ENCODE measurements at places on chromosomes 13 and 19.

GRCh38 chr13:59700281-59700680 lies 463.4 kb downstream of the DIAPH3 start:
- DNase-seq = no peak

DNA sequence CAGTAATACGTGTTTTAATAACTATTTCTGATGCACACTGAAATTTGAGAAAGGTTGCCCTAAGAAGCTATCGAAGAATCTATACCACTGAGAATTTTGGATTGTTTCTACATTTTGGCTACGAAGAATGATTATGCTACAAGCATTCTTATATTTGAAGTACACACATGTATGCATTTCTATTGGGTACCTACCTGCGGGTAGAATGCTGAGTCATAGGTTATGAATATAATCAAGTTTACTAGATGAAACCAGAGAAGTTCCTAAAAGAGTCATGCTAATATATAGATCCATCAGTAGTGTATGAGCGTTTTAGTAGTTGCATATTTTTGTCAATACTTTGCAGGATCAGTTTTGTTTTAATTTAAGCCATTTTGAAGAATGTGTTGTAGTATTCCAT lies 62.0 kb upstream of the PCDH20 start:
- DNase-seq = no peak

- no peak for DNase-seq
Observed at GRCh38 chr13:30976025-30976424, 43.6 kb downstream of the TEX26 start.

GRCh38 chr19:623974-624373 lies 9.4 kb downstream of the POLRMT start:
- DNase-seq = no peak

- DNase-seq = no peak
Observed at GRCh38 chr13:21889651-21890050, 218.8 kb downstream of the FGF9 start.

- DNase-seq = no peak
Observed at GRCh38 chr13:75495938-75496337, 14.0 kb upstream of the TBC1D4 start.

DNA sequence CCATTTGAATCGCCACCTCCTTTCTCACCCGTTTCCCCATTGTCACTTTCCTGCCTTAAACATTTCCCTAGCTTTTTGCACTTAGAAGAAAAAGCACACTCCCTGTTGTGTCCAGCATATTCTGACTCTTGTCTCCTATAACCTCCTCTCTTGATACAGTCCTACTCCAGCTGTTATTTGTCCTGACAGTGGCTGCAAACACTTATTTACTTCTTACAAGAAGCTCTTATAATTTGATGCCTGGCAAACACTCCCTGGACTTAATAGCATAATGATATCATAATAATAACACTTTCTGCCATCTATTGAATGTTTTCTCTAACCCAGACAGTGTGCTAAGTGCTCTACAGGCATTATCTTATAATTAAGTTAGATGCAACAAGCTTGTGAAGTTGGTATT lies 76.6 kb downstream of the DGKH start:
- DNase-seq = no peak

DNA sequence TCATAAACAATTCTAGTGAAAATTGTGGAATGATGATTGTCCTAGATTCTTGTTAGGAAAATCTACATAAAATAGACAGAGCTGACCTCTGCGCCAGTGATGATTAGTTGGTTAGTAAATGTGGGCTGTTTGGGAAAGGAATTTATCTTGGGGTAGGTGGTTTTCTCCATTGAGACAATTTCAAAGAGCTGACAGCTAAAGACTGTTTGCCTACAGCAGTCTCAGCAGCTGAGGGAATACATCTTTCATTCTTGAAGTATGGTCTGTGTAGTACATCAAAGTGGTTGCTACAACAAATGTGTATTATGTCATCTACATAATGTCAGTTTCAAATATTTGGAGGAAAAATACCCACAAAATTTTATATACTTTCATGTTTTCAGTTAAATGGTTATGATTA lies 117.2 kb upstream of the TRPC4 start:
- DNase-seq = no peak

DNA sequence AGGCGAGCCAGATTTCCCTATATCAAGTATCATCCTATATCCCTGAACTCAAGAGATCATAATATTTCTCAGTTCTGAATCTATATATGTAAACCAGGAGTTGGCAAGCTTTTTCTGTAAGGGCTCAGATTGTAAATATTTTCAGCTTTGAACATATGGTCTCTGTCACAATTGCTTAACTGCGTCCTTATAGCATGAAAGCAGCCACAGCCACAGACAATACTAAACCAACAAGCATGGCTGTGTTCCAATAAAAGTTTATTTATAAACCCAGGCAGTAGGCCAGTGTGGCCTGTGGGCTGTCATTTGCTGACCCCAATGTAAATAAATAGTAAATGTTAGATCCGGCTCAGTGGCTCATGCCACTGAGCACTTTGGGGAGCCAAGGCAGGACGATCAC lies 12.2 kb upstream of the MYH14 start:
- no peak for DNase-seq

GRCh38 chr13:42225051-42225450 lies 46.9 kb upstream of the AKAP11 start:
- DNase-seq = no peak

DNA sequence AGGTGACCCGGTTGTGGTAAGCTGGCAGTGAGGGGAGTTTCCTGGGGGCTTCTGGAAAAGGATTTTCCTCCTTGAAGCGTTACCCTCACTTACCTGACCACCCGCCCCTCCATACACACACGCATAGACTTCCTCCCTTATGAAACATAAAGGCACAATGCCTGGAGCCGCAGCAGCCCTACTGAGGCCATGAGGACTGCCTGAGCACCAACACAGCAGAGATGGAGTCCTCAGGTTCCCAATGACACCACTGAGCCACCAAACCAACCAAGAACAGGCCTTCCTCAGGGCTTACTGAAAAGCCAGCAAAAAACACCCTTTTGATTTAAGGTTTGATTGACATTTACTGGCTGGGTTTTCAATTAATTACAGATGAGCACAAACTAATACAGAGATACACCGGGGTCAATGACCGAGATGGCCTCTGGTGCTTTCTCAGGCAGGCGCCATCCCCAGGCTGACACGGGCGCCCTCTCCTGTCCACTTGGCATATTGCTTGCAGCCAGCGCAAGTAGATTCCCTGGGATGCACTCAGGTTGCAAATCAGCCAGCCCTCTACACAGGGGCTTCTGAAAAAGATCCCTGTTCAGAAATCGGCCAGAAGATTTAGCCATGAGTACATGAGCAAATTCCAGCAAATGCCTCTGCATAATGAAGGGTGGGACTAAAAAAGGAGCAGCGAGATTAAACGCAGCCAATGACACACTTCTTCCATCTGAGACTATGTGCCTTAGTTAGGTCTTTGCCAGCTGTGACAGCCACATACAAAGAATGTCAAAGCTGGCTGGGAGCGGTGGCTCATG lies 14.8 kb downstream of the OPA3 start:
- no peak for DNase-seq

GRCh38 chr19:17576758-17577456 lies 21.5 kb downstream of the COLGALT1 start:
- no peak for DNase-seq

DNA sequence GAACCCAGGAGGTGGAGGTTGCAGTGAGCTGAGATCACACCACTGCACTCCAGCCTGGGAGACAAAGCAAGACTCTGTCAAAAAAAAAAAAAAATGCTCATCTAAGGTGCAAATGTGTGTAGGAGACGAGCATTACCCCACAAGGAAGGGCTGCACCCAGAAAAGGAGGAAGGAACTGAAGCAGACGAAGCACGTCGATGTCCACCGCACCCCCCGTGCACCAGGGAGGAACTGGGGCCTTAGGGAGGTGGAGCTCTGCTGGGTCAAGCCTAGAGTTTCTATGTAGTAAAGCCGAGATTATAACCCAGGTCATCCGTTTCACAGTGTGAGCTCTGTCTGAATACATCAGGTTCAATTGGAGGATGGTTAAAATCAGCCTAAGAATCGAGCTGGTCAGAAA lies 1.1 kb downstream of the VSTM1 start:
- DNase-seq = no peak

- DNase-seq = no peak
Observed at GRCh38 chr13:27619728-27620376, 477 bp downstream of the LNX2 start.

GRCh38 chr19:49432141-49433073 lies 7.2 kb downstream of the GFY start:
- DNase-seq = no peak

DNA sequence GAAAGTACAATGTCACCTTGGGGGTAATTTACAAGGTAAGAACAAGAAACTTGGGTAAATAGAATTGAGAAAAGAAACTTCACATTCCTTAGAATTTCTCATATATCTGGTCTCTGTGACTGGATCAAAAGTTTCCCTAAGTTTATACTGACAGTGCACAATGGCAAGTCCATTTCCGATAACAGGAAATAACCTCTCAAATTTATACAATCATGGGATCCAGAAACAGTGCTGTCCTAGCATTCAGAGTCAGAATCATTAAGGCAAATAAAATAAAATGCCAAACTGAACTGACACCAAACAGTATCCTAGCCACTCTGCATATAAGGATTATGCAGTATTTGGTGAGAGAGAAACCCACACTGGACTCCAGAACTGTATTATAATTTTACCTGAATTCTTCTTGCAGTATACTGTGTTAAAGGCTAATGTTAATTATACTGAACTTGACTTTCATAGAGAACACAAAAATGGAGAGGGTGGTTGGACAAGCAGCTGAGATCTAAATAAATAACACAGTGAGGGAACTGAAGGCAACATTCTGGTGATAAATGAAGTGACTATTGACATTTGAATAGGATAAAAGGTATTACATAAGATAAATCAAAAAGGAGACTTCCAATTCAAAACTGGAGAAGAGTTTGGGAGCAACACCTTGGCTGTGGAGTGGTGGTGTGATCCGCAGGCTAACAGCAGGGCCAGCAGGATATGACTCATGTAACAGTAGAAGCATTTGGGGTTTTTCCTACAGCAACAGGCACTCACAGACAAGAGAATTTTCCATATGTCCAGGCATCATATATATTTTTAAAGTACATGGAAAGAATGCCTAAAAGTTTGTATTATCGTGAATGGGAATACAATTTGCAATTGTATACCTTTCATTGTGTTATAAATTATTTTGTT lies 932.5 kb upstream of the MIR17HG start:
- DNase-seq = no peak

GRCh38 chr13:57491318-57491717 lies 140.2 kb upstream of the PCDH17 start:
- no peak for DNase-seq

DNA sequence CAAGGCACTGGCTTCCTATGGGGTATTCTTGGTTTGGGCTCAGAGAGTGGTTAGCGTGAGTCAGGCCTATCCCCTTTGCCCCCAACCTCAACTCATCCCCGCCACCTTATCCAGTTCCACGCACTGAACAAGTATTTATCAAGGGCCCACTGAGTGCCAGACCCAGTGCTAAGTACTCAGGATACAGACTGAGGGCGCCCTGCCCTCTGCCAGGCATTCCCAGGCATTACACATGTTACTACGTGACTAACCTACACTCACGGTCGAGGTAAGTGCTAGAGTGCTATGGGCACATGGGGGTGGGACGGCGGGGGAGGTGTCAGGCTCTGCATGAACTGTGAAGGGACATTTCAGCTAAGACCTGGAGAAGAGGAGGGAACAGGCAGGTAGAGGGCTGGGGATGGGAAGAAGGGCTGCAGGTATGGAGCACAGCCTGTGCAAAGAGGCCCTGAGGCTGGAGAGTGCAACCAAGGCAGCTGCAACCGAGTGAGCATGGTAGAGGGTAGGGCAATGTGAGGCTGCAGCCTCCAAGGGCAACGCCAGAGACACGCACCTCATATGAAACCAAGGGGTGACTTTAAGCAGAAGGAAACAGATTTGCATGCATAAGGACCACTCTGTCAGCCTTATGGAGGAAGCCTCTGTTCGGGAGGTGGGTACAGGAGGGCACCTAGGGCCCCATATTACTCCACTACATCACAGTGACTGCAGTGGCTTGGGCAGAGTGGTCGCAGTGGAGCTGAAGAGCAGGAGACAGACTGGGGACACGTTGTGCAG lies 22.5 kb downstream of the DHRS12 start:
- DNase-seq = no peak

GRCh38 chr19:45346449-45346848 lies 5.9 kb downstream of the KLC3 start:
- DNase-seq = no peak

- DNase-seq = no peak
Observed at GRCh38 chr13:44765001-44765471, 188.9 kb upstream of the TSC22D1 start.

GRCh38 chr13:39335721-39336120 lies 267.3 kb downstream of the LHFPL6 start:
- no peak for DNase-seq

GRCh38 chr13:40114305-40114896 lies 458.9 kb downstream of the COG6 start:
- DNase-seq = no peak

DNA sequence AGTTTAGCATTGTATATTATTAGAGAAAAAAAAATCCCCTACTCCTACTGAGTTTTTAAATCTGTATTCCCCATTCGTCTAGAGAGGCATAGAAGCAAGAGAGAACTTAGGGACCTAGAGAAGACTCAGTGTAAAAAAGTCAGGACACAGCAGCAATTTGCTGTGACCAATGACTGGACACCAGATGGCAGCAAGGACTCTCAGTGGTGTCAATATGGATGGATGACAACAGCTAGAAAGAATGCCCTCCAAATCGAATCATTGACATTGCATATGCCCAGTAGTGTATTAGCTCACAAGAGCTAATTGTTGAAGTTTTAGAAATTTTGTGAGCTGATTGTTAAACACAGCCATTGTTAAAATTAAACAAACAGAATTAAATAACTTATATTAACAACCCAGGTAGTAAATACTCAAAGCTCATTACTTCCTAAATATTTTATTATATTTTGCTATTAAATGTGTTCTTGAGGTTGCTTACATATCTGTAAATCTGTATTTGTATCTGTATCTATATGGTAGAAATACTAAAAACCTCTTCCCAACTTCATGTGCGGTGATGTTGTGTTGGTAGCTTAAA lies 43.9 kb downstream of the SIAH3 start:
- DNase-seq = no peak

- no peak for DNase-seq
Observed at GRCh38 chr13:106565127-106565775, 2.7 kb downstream of the ARGLU1 start.

GRCh38 chr13:50677258-50677657 lies 166.2 kb downstream of the DLEU7 start:
- no peak for DNase-seq

GRCh38 chr13:45341799-45342500 lies 967 bp upstream of the TPT1 start:
- DNase-seq = no peak

- DNase-seq = no peak
Observed at GRCh38 chr13:46332772-46333171, 54.3 kb downstream of the RUBCNL start.

DNA sequence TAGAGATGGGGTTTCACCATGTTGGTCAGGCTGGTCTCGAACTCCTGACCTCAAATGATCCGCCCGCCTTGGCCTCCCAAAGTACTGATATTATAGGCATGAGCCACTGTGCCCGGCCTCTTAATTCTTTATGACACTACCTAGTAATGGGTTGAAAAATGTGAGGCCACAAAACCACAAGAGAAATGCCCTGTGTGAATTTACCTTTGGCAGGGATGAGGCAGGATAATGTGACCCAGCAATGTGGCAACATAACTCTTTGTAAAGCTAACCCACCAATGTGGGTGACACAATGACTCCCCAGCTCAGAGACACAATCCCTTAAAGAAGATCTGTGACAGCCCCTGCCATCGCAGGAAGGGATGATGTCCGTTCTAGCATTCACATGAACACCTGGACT lies 533.1 kb downstream of the KLF5 start:
- DNase-seq = no peak

- no peak for DNase-seq
Observed at GRCh38 chr13:100565286-100565685, 23.3 kb downstream of the GGACT start.
